ENCODE measurements at places on chromosomes 12 and 14.

GRCh38 chr14:93316716-93317115 is 16.1 kb downstream of the BTBD7 start:
- DNase-seq: no peak

DNA sequence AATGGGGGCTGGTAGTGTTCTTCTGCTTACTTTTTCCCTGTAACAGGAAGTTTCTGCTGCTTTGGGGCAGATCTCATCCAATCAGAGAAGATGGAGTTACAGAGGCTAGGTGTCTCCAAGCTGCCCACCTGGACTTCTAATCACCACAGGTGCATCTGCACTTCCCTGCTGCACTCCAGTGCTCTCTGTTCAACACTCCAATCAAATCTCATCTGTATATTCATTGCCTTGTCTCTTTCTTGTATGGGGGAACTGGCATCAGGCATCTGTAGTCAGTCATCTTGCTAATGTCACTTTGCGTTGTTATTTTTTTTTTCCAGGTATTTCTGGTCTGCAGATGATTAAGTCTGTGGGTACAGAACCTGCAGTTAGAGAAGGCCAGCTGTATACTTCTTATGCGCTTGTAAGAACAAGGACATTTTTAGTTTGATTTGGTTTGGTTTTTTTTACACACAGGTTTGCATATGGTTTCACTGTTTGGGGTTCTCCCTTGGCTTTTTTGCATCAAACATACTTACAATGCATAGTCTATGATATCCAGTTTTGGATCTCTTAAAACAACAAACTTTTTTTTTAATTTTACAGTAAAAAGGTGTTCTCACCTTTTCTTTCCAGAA is 116.0 kb downstream of the METTL25 start:
- no peak for DNase-seq

DNA sequence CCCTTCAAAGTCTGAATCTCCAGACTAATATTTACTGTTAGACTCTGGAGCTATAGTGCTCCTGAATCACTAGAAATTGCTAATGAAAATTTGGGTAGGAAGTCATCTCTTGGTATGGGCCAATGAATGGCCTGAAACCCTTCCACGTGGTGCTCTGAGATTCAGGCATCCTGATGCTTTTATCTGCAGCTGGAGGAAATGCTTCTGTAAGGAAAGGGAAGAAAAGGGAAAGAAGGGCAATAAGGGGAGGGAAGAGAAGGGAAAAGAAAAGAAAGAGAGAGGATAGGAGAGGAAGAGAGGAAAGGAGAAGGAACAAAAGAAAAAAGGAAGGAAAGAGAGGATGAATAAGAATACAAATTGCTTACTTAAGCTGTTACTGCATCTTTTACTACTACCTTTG is 182.3 kb downstream of the GRIP1 start:
- no peak for DNase-seq

GRCh38 chr12:69916544-69917235 is 91.7 kb downstream of the MYRFL start:
- no peak for DNase-seq

- DNase-seq: no peak
Measured at GRCh38 chr12:3580094-3580749, 89.2 kb downstream of the PRMT8 start.

- no peak for DNase-seq
Measured at GRCh38 chr12:12718853-12719252, 1.7 kb downstream of the CDKN1B start.

- no peak for DNase-seq
Measured at GRCh38 chr14:74574090-74574433, 38.0 kb downstream of the LTBP2 start.

GRCh38 chr12:106173442-106173841 is 34.7 kb upstream of the NUAK1 start:
- DNase-seq: no peak

GRCh38 chr12:47190905-47191304 is 111.1 kb upstream of the AMIGO2 start:
- no peak for DNase-seq

- DNase-seq: no peak
Measured at GRCh38 chr12:27289414-27289813, 43.2 kb upstream of the BMAL2 start.

- no peak for DNase-seq
Measured at GRCh38 chr14:81363746-81364378, 36.3 kb downstream of the STON2 start.

DNA sequence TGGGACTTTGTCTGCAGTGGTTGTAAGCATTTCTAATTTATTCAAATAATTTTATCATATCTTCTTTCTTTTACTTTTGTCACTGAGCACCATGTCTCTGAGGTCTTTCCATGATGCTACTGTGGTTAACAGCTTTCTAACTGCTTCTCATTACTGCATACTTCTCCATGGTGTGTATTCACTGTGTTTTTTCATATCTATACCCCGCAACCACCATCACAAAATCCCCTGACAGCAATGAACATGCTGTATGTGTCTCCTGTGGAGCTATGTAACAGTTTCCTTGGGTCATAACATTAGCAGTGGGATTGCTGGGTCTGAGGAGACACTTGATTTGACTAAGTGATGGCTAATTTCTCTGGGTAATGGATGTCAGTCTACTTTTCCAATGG is 29.2 kb upstream of the CHST11 start:
- DNase-seq: no peak

DNA sequence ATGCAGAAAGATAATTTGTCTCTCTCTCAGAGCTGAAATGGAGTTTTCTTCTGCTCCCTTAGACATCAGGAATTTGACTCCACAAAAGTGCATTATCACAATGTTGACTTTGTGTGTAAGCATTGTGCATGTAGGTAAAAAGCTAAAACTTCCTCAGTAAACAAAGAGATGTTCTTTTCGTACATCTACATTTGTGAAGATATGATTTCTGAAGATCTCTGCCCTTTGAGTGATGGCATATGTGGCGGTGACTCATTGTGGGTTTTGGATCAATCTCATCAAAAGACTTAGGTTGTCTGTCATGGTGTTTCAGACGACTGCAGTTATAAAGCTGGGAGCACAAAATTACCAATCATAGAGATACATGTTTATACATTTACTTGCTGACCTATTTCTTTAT is 411.4 kb upstream of the LMO3 start:
- no peak for DNase-seq

DNA sequence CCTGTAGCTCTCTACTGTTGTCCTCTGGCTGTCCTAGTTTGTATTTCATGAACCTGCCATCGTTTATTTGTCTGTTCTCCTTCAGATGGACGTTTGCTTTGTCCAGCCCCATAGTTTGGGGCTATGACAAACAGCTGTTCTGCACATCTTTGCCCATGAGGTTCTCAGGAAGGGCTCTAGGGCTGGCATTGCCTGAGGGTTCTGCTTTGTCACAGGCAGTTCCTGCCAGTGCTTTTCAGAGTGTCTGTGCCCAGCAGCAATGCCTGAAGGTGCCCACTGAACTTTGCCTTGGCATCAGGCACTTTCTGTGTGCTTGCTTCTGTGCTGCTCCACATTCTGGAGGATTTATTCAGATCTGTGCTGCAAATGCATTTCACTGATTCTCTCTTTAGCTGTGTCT is 361.3 kb downstream of the TMEM121 start:
- no peak for DNase-seq

- no peak for DNase-seq
Measured at GRCh38 chr12:106030210-106031071, 108.3 kb downstream of the NUAK1 start.

DNA sequence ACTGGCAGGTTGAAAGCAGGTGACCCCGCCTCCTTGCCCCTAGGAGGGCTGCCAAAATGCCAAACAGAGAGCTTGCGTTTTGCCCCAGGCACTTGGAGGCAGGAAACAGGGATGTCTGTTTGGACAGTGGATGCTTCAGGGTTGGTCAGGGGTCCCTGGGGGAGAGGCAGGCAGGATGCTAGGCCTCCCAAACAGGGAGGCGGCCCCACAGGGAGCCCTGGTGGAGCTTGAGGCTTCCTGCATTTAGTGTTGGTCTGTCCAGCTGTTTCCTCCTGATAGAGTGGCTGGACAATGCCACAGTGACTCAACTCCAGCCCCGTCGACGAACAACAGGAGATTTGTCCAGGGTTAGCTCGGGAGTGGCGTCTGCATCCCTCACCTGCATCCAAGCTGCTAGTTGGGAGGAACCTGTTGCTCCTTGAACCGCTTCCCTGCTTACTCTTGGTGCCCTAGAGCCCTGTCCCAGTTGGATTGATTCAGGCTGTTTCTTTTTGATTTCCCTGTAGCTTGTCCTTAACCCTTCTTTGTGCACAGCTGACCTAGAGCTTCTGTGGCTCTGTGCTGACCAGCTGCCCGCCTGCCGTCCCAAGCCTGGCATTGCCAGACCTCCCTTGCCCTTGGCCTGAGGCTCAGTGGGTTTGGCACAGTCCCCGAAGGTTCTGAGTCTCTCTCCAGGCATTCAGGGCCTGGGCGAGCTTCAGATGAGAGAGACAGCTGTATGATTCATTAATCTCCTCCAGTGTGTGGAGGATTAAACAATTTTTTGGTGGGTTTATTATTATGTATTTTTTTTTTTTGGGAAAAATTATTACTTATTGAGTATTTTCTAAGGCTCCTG is 45.9 kb downstream of the TSPAN9 start:
- no peak for DNase-seq

DNA sequence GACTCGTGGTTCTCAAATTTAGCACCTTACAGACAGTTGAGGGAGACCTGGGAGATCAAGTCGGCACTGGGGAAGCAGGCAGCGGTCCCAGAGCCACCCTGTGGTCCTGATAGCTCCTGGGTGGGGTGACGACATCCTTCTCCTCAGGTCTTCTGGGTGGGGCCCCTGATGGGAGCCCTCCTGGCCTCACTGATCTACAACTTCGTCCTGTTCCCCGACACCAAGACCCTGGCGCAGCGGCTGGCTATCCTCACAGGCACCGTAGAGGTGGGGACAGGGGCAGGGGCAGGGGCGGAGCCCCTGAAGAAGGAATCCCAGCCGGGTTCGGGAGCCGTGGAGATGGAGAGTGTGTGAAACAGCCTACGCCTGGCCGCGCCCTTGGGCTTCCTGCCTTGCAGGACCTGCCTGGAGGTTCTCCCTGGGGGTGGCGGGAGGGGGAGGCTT is 2.6 kb downstream of the AQP6 start:
- DNase-seq: no peak

- no peak for DNase-seq
Measured at GRCh38 chr14:71487941-71488340, 444.3 kb upstream of the RGS6 start.

- no peak for DNase-seq
Measured at GRCh38 chr12:50563434-50563787, 58.6 kb downstream of the DIP2B start.

DNA sequence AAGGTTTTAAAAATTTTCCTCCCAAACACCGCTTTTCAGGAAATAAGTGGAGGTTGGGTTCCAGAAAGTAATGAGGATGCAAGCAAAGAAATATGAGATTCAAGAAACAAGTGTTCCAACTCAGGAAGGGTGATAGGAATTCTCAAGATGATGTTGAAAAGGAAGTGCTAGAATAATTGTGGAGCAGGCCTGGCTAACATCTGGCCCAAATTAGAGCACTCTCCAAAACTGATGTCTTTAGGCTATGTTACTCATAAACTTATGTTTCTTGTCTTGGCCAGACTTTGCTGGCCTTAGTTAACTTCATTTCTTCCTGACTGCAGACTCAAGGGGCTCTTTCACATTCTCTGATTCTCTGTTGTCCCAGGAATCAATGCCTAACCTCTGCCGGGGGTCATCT is 116.3 kb downstream of the TMTC3 start:
- no peak for DNase-seq

GRCh38 chr14:101040538-101041442 is 137.3 kb upstream of the RTL1 start:
- no peak for DNase-seq

DNA sequence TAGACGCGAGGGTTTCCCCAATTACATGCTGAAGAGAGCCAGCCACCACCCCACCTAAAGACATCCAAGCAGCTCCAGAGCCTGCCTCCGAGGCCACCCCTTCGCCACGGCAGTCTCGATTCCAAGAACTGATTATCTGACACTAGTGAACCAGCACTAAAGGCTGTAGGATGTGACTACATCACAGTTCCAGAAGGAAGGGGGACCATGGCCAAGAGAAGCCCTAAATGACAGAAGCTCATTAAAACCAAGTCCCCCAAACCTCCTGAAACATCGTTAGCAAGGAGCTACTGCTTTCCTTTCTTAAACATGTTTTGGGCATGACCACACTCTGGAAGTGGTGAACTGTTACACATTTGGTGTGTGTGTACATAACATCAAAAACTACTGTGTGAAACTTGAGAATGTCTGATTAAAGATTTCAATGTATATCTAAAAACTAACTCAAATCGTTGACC is 88.2 kb downstream of the DUSP16 start:
- no peak for DNase-seq

- no peak for DNase-seq
Measured at GRCh38 chr12:107759410-107759809, 1.5 kb downstream of the PRDM4 start.

- no peak for DNase-seq
Measured at GRCh38 chr14:75470238-75470797, 42.5 kb downstream of the JDP2 start.

- peak; percentile 26 for DNase-seq
Measured at GRCh38 chr14:25132732-25133422, 82.9 kb upstream of the STXBP6 start.

DNA sequence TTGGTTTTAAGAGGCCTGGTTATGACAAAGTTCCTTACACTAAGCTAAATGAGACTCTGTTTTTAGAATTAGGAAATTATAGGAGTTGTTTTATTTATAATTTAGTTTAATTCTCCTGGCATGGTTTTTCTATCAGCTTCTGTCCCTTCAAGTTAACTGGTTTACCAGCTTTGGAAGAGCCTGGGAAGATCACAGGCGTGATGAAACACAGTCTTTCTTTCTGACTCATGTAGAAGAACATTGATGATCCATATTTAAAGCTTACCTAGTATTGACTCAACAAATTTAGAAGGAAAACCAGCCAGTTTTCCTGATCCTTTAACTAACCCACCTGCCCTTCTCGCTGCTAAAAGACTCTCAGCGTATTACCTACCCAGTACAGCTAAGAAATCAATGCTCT is 155.2 kb downstream of the TGFB3 start:
- DNase-seq: no peak

- no peak for DNase-seq
Measured at GRCh38 chr12:4701395-4702190, 18.6 kb upstream of the GALNT8 start.

GRCh38 chr14:94123868-94124267 is 5.5 kb downstream of the IFI27L2 start:
- no peak for DNase-seq

DNA sequence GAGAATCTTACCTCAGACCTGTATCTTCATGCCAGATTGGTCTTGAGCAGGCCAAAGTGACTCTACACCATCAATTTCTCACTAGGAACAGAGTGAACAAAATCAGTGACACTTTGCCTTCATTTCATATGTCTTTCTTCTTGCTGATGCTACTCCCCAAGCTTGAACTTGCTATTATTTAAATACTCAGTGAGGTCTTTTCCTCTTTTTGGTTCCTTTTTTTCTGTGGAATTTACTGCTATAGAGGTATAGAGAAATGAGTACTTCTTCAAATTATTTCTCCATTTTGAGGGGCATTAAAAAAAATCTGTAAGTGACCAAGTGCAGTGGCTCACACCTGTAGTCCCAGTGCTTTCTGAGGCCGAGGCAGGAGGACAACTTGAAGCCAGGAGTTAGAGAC is at the start of gene GPR33:
Gene GPR33, minus strand, starts transcription at position 154 of the 400 bp plus-strand sequence. CDS start 4,074 bp downstream, outside the sequence.
- no peak for DNase-seq

- DNase-seq: peak; percentile 29
Measured at GRCh38 chr12:109432842-109433304, 44.2 kb downstream of the KCTD10 start.

All from KG1 (cell line).